NCI-H510A (cell line): ENCODE measurements at places on chromosomes 4 and X.

DNA sequence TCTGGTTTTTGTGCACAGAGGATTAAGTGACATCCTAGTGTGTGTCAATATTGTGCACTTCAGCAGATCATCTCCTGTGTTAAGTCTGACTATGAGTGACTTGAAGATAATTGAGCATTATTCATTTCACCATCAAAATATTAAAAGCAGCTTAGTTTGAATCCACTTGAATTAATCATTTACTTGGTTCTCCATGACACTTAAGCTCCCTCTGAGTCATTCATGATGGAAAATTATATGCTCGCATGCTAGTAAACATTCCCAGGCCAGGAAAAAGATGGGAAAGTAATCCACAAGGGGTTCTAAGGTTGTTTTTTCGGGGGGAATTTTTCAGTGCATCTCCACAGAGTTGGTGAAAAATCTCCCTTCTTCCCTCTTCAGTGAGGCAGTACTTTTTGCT lies 97.2 kb upstream of the EOLA2 start:
- no peak for DNase-seq

DNA sequence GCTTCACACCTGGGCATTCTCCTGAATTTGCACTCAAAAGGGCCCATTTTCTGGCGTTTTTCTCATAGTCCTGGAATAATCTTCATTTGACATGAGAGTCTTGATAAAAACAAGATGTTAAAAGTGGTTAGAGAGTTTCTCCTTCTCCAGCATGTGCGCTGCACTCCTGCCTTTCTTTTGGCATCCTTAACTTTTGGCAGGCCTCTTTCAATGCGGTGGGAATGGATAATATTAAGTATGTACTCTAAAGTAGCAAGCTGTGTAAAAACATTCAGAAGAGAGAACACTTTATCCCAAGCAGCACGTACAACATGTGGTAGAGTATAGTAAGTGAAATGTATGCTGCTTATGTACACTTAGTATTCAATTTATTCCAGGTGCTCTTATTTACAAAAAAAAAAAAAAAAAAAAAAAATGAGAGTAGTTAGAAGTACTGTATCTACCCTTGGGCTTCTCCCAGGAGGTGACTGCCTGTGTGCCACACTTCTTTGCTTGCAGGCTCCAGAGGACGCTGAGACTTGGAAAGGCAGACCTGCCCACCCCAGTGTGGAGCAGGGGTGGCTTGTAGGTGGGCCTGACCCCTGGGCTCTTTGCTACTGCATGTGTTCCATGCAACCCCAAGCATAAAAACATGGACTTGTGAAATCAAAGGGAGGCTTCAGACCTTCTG lies 3.9 kb downstream of the FGF2 start:
- DNase-seq, result no peak

- no peak for DNase-seq
These were observed 454.1 kb upstream of the ADGRL3 start for GRCh38 chr4:60745800-60746571.

- DNase-seq, result no peak
These were observed at the start of gene ARHGAP6 for GRCh38 chrX:11665168-11666111. Gene ARHGAP6 (minus strand): TSS chrX:11665920. CDS start chrX:11664828, 1,092 bp downstream.

- DNase-seq, result no peak
These were observed 143.9 kb downstream of the KLHL13 start for GRCh38 chrX:117972711-117973109.

GRCh38 chrX:148573119-148573518 lies 72.7 kb downstream of the AFF2 start:
- no peak for DNase-seq

- no peak for DNase-seq
These were observed 253.0 kb downstream of the COX7B2 start for GRCh38 chr4:46656071-46656470.

- DNase-seq, result no peak
These were observed 82.5 kb downstream of the GASK1B start for GRCh38 chr4:158090323-158090722.

- no peak for DNase-seq
These were observed 33.9 kb downstream of the SHROOM4 start for GRCh38 chrX:50780144-50780543.

DNA sequence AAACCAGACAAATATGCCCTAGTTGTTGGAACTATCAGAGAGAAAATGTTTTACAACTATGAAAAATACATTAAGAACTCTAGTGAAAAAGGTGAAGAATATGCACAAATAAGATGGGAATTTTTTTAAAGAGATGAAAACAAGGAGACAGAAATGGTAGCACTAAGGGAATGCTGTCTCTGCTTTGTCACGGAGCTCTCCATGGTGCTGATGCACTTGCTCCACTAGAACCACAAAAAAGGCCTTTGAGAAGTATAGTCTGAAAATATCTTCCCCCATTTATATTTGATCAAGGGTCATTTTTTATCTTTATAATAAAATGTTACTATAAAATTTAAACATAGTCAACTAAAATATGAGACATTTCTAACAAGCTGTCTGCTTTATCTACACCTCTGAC lies 1655.5 kb upstream of the AGA start:
- no peak for DNase-seq

DNA sequence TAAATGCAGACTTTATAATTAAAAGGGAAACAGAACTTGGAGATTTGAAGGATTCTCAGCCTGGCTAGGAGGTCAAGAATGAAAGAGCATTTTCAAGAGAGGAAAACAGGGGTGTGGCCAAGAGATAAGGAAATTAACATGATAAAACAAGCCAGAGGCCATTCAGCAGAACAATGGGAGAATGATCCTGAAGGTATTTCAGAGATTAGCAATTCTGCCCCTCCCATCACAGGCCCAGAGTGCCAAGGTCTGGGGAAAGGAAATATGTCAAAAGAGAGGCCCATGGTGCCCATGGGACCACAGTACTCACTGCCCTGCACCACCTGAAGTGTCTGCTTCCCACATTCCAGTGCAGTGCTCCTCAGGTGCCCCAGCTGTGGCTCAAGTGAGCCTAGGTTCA lies 188.5 kb upstream of the STS start:
- no peak for DNase-seq

DNA sequence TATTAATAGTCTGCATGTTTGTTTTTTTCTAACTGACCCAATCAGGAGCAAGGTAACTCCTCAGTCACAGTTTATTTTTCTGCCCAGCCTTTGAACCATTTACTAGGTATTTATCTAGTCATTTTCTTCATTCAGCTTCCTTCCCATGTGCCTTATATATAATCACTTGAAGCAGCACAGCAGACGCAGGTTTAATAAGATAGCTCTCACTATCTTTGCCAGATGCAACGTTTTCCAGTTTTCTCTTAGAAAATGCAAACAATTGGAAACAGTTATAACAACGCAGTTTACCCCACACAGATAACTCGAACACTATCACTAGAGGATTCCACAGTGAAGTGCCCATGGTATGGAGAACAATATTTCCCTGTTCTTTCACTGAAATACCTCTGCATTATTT lies 56.4 kb upstream of the NFKB1 start:
- DNase-seq, result no peak

DNA sequence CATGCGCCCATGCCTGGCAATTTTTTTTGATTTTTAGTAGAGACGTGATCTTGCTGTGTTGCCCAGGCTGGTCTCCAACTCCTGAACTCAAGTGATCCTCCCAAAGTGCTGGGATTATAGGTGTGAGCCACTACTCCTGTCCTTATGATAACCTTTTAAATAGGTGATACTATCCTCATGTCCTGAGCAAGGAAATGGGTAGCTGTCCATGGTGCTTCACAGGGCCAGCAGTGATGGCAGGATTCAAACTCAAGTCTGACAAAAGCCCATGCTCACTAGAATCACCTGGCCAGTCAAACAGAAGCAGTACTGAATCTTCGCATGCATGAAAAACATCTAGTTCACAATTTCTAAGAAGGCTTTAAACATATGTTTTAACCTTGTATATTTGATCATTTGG lies 235.1 kb downstream of the NR3C2 start:
- no peak for DNase-seq

GRCh38 chr4:186258216-186258811 lies 7.7 kb upstream of the F11 start:
- DNase-seq, result no peak

DNA sequence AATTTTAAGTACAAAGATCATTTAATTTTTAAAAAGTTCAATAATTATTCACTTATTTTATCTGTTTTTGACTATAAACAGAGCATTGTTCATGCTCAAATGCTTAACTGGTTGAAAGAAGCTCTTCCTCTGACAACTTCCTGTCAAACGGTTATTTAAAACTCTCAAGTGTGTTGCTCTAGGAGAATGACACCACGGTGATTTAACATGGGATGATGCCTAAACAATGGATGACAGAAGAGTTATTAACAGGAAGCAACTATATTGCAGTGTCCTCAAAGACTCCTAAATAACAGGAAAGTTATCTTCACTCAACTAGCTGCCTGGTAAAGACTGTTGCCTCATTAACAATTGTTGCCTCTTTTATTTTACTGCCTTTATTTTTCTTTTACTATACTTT lies 509.6 kb downstream of the PACRGL start:
- no peak for DNase-seq

GRCh38 chr4:138949866-138950265 lies 65.7 kb upstream of the NOCT start:
- no peak for DNase-seq

GRCh38 chr4:159248384-159249178 lies 145.7 kb downstream of the RAPGEF2 start:
- DNase-seq, result no peak

GRCh38 chr4:52477191-52477780 lies 181.8 kb downstream of the USP46 start:
- DNase-seq, result no peak

- DNase-seq, result no peak
These were observed 141.5 kb upstream of the RBPJ start for GRCh38 chr4:26179316-26179760.

- no peak for DNase-seq
These were observed 54.8 kb upstream of the ADGRG2 start for GRCh38 chrX:19176901-19177630.

- no peak for DNase-seq
These were observed 2.0 kb downstream of the PRKX start for GRCh38 chrX:3711331-3711917.

DNA sequence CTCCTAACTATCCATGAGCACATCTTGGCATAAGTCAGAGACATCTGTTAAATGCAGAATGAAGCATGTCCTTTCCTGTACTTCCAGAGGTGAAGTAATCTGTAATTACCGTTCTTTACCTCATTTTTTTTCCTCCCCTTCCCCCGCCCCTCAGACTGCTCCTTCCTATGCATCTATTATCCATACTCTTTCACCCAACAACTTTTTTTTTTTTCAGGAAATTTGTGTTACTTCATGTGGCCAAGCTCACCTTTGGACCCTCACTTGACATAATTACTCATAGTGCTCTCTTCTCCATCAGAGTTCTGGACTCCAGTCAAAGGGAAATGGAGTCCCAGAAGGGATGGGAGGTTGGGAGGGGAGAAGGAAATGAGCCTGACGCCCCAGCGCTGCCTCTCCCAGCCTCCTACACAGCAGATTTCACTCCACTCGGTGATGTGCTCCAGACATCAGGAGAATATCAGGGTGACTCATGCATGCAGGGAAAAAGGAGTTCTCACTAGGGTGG lies 568.8 kb downstream of the STIM2 start:
- DNase-seq, result no peak

DNA sequence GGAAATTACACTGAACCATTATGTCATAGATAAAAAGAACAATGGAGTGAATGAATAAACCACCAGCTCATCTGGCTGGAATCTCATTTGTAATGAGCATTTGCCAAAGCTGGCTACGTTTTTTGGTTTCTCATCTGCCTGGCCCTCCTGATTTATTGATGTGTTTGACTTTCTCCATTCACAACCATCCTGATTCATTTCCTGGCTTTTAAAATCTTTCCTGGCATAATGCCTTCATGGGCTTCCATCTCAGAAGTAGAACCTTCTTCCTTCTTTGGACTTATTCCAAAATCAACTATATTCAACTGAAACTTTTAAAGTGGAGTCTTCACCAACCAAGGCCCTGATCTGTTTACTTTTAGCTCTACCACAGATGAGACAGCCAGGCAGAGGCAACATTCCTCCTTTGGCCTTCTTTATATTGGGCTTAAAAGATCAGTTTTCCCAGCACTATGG lies 36.0 kb upstream of the ARSJ start:
- DNase-seq, result no peak

DNA sequence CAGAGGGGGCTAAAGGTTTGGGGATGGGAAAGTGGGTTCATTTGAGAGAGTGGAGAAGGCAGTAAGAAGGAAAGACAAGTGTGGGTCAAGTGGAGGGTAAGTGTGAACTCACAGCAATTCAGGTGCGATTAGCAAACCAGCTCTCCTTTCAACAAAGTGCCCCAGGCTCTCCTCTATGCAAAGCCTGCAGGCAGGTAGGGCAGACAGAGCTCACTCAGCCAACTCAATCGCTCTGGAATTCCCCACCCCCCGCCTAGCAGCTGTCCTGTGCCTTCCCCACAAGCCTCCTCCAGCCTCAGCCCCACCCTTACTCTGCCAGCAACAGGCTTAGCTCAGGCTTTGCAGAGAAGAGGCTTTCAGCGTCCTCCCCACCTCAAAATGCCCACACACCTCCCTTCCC lies 14.8 kb upstream of the MAMLD1 start:
- DNase-seq, result no peak

DNA sequence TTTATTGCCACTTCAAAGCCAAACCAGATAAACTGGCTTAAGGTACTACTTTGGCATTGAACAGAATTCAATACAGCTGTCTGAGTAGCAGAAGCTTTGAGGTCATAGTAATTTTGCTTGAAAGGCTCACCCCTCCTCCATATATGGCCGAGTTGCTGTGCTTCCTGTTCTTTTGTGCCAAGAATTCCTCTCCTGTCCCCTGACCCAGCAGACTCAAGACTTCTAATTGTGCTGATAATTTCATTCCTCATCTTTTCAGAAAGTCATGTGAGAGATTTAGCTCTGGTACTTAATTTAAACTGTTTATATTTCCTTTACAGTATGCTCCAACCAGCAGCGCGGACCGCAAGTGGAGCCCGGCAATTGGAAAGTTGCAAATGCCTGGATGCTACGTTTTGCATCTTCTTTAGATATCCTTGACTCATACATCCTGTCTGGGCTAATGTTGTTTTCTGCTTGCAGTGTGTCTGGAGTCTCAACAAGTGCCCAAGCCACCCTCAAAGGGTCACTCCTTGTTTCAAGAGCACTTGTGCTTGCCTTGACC lies 373.4 kb downstream of the PDGFC start:
- peak; percentile 31 for DNase-seq

GRCh38 chr4:183403961-183404360 lies 40.5 kb upstream of the CDKN2AIP start:
- no peak for DNase-seq

- no peak for DNase-seq
These were observed 32.0 kb upstream of the COL25A1 start for GRCh38 chr4:109334129-109335105.

GRCh38 chrX:118702741-118703140 lies 24.7 kb upstream of the IL13RA1 start:
- DNase-seq, result no peak

DNA sequence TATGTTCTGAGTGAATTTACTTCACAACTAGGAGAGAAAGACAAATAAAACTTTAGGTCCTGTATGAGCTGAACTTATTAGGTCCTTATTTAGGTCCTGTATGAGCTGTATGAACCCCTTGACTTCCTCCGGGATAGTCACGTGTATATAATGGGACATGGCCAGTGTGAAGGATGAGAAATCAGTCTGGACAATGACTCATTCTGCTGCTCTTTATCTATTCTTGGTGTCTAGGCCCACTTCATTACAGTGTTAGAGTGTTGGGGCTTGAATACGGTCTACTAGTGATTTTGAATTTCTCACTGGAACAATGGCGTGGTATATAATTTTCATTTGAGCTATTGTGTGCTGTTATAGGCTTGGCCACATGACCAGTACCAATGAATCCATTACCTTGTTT lies 21.9 kb downstream of the STK26 start:
- DNase-seq, result no peak

GRCh38 chrX:39730662-39731329 lies 367.0 kb downstream of the BCOR start:
- peak; percentile 39 for DNase-seq

- DNase-seq, result no peak
These were observed 16.1 kb upstream of the TBC1D14 start for GRCh38 chr4:6893449-6894085.
